ENCODE measurements at places on chromosomes 12 and 14.

DNA sequence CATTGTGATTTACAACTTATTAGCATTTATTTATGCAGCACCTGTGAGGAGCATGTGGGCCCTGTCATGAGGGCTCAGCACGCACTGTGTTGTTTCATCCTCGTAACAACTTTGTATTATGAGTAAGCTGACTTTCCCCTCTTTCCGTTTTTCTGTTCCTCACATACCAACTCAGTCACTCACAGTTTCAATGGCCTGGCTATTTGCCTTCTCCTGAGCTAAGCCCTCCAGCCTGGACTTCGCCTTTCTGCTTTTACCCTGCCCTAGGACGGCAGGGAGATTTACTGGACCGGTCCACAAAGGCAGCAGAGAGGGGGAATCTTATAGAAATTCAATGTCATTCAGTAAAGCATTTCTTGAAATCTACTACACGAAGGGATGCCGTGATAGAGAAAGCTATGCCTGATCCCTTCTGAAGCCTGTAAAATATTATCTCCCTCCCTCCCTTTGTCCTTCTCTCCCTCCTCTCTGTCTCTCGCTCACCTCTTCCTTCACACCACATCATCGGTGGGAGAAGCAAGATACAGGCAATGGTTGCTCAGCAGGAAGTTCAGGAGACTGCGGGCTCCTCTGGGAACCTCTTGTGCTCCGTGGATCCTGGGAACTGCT, 219.2 kb upstream of the TBX3 start:
- no peak for DNase-seq

GRCh38 chr14:83170165-83170564, 1636.5 kb upstream of the SEL1L start:
- no peak for DNase-seq

GRCh38 chr12:55724940-55725309, 3.9 kb downstream of the CD63 start:
- DNase-seq = no peak

- no peak for DNase-seq
Observed at GRCh38 chr14:51182131-51182565, 57.9 kb upstream of the TMX1 start.

- no peak for DNase-seq
Observed at GRCh38 chr12:56029666-56030293, 8.9 kb downstream of the IKZF4 start.

GRCh38 chr12:53101931-53102781, 1.1 kb upstream of the SOAT2 start:
- DNase-seq = no peak

DNA sequence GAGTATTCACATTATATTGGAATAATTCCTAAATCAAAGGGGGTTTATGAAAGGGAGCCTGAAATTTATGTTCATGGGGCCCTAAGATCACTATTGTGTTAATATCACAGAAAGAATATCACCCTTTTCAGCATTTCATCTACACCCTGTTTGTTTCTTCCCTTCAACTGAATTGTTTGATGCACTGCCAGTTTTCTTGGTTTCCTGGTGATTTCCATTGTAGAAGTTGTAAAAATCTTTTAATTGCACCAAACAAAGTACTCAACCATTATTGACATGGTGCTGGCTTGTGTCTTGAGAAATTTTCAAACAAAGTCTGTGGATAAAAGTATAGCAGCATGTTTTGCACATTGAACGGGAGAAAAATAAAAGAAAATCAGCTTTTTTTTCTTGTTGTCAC, 154.8 kb upstream of the PRKD1 start:
- no peak for DNase-seq

- DNase-seq = no peak
Observed at GRCh38 chr14:53606203-53606602, 350.4 kb downstream of the BMP4 start.

- DNase-seq = no peak
Observed at GRCh38 chr12:18899162-18899561, 161.2 kb downstream of the CAPZA3 start.

GRCh38 chr12:6187948-6188793, 12.0 kb upstream of the CD9 start:
- DNase-seq = no peak

- no peak for DNase-seq
Observed at GRCh38 chr14:87079416-87079815, 913.6 kb downstream of the GALC start.

DNA sequence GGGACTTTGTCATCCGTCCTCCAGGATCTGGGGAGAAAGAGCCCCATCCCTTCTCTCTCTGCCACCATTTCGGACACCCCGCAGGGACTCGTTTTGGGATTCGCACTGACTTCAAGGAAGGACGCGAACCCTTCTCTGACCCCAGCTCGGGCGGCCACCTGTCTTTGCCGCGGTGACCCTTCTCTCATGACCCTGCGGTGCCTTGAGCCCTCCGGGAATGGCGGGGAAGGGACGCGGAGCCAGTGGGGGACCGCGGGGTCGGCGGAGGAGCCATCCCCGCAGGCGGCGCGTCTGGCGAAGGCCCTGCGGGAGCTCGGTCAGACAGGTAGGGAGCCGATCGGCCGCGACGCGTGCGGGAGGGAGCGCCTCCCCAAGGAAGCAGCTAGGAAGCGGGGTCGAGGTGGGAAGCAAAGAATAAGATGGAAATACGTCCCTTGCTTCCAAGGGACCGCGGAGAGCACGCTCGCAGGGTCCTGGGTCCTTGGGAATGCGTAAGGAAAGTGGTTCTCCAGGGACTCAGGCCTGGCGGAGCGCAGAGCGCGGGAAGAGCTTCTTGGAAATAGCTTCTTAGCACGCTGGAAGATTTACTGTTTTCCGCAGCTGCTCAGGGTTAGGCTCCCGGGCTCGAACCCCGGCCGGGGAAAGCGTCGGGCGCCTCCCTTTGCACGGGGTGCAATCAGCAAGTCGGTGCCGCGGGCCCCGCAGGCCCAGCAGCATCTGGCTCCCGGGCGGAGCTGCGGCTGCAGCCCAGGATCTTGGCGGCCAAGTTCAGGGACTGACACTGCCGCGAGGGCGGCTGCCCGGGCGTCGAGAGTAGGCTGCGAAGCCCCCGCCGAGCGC, 457 bp downstream of the SOCS2 start:
- DNase-seq = no peak

DNA sequence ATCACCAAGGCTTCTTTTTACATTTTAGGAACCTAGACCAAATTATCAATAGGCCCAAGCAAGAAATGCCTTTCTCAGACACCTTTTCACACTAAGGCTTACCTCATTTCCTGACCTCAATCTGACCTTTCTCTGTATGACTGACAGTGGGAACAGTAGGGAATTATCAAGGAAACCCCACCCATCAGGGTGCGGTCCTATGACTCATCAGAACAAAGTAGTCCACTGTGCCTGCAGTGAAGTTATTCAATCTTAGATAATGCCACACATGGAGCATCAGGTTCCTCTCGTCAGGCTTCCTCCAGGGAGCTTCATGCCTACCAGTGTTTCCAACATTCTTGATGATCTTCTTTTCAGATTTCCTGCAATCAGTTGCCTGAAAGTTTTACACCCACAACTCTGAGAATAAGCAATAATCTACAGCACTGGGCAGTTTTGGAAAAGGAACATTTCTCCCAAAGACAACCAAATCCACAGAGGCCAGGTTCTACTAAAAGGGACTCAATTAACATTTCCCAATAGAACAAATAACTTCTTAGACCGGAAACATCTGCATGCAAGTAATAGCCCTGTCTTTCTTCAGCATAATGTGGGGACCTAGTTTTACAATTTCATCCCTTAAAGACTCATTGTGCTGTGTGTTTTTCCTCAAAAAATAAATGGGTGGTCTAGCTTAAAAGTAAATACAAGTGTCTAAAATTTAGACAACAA, 35.9 kb upstream of the TMTC2 start:
- DNase-seq = no peak

DNA sequence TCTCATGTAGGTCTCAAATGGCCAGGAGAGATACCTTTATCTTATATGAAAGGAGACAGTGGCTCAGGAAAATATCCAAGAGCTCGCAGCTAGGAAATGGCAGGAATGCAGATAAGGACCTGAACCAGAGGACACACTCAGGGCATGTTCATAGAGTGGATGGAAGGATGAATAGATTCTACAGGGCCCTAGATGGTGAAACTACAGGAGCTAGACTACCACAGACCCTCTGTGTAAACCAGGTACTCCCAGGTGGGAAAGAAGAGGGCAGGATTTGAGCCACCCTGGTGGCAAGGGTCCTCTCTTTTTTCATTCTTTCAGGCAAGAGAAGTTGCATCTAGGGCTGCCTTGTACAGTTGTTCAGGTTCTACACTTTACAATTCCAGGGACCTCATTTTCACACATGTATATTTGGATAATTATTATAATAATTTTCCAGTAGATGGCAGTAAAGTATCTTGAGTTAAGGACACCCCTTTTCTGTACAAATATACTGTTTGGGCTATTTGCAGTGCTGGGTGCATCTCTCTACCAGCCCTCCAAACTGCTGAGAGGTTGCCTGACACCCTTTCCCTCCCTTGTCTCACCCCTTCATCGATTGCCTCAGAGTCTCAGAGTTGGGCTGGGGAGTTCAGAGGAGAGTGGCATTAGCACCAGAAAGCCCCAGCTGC, 10.5 kb upstream of the ZDHHC22 start:
- DNase-seq = no peak

- no peak for DNase-seq
Observed at GRCh38 chr12:105036937-105037649, 47.2 kb downstream of the ALDH1L2 start.

- no peak for DNase-seq
Observed at GRCh38 chr12:128609861-128610260, 213.9 kb downstream of the SLC15A4 start.

- no peak for DNase-seq
Observed at GRCh38 chr12:4024701-4025100, 151.5 kb upstream of the PARP11 start.

DNA sequence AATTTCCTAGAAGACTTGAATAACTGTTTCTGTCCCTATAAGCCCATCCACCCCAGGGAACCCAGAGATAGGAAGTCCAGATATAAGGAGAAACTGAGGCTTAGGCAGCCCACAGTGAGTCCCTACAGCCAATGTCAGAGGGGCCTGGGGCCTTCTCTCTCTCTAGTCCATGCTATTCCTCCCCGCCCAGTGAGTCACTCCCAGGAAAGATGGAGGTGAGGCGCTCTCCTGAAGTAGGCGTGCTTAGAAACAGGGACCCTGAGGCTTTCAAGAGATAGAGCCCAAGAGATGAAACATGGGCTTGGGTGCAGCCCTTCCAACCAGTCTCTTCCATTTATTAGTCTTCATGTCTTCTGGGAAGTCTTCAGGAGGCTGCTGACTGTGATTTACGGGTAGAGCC, 2.3 kb upstream of the SMUG1 start:
- DNase-seq = no peak

- no peak for DNase-seq
Observed at GRCh38 chr14:95523051-95523814, 6.8 kb upstream of the SYNE3 start.

DNA sequence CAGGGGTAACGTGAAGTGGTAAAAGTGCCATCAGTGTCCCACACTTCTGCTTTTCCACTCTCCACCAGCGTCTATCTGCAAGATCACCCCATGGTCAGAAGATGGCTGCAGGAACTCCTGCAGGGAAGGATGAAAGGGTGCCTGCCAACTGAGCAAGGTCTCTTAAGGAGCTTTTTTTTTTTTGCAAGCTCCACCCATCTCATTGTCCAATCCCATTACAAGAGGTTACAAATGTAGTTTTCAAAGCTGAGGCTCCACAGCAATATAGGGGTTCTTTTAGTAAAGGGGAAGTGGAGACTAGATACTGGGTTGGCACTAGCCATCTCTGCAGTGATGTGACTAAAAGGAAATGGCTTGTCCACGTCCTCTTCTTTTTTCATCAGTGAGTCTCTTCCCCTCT, 5.9 kb upstream of the BHLHE41 start:
- DNase-seq = no peak

DNA sequence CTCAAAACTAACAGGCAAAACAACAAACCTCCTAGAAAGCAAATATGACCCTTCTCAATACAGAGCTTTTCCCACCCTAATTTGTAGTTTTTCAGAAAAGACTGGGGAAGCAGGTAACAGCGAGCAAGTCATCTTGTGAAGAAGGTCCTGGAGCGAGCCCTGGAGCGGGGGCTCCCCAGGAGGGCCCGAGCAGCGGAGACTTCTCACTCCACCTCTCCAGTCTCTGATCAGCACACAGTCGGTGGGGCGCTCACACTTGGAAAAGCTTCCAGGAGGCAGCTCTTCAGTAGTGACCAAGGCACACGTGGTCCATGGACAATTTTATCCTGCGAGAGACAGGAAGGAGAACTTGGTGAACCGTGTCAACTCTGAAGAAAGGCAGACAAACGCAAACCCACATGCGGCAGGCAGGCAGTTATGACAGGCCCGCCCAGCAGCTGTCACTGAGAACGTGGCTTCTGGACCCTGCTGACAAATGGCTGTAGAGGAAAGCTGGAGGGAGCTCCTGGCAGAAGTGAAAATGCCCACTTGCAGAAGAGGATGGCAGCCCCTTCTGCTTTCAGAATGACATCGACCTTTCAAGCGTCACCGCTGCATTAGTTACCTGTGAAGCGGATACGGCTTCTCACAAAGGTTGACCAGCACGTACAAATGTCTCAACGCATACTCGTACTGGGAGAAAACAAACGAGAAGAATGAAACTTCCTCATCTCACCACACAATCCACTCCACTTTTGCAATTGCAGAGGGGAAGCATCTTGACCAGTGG, 44.2 kb downstream of the LGMN start:
- no peak for DNase-seq

DNA sequence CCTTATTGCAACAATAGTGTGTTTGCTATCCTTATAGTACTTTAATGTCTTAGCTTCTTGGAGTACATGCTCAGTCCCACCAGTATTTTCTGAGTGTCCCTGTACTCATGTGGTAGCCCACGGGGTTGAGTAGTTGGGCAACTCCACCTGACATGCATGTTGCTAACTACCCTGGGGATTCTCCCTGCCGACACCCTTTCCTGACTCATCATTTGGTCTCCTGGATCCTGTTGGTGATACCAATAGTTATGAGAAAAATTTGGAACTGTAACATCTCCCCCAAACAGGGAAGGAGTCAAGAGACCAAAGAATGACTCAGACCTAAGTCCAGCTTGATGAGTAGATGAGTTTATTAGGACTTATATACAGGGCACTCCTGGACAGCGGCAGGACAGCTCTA, 101.6 kb downstream of the BRMS1L start:
- no peak for DNase-seq

DNA sequence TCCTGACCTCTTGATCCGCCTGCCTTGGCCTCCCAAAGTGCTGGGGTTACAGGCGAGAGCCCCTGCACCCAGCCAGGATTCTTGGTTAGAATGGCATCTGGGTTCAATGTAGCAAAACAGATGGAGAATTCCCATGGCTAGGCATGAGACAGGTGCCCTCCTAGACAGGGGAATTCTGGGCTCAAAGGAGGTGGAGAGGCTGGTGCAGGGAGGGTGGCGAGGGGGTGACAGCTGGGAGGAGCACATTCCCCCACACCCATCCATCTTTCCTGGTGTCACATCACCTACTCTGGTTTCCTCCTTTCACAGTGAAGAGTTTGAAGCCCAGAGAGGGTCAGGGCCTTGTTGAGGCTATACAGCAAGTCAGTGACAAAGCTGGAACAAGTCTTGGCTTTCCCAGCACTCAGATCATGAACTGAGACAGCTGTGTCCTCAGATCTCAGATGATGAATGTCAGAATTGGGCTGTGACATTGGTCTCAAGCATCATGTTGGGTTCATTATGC, 2.8 kb downstream of the SERPINA1 start:
- no peak for DNase-seq
